Pulmonary artery endothelial cell (primary cell): ENCODE measurements at places on chromosomes 13 and 19. TPM values are rescaled to one million over a fixed set of nuclear protein-coding genes. Genes with fewer than 3 reads are reported as not detected.
A peak's percentile ranks its signal among the peaks of the same experiment; 100 is the strongest.

- no peak for DNase-seq
Measured at GRCh38 chr19:50568728-50569698, 778 bp upstream of the LRRC4B start.

- no peak for DNase-seq
Measured at GRCh38 chr13:27398360-27398759, 26.1 kb upstream of the GTF3A start.

DNA sequence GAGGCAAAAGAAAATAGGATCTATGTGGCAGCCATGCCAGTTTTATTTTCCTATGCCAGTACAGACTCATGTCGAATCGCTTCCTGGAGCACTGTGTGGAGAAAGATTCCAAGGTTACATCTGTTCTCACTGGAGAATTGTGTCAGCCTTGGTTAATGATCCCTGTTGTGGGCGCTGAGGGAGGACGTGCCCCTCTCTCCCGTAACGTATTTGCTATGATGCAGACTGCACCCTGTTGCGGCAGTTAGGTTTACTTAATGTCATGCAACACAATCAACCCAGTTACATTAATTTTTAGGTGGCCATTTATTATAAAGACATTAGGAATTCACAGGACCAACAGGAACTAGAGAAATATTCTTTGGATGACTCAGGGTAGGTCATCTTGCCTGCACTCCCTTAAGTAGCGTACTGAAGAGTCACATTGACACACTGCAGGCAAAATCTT is 892.9 kb downstream of the EFNB2 start:
- DNase-seq = no peak

DNA sequence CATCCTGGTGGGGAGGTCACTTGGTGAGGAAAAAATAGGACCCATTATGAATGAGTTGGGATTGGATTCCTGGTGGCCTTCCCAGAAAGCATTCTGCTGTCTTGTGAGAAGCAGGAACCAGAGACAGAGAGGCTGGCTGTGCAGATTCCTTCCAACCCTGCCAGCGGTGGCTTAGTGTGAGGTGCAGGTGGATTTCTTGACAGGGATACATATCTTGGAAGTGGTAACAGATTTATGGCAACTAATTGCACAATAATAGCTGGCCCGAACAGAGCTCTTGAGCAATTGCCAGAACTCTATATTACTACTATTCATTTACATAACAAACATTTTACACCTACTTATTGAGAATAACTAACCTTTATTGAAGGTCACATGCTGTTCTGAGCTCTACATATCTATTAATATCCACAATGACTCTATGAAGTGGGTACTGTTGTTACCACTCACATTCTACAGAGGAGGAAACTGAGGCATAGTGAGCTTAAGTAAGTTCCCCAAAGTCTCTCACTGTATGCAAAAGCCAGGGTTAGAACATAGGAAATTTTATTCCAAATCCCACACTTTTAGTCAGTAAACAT is 173.9 kb upstream of the SERP2 start:
- DNase-seq = no peak

DNA sequence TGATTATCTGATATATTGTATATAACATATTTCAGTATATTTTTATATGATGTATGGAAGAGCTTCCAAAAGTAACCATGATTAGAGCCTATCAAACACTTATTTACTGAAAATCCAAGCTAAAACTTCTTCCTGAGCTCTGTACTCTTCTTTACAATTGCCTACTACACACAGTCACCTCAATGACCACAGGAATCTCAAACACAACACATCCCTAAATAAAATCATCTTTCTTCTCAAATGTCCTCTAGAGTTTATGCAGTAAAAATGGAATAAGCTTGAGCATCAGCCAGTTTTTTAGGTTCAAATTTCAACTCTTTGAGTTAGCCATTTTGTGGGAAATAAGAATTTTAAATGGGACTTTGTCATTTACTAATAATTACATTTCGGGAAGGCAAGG is 102.6 kb upstream of the FNDC3A start:
- DNase-seq = no peak

DNA sequence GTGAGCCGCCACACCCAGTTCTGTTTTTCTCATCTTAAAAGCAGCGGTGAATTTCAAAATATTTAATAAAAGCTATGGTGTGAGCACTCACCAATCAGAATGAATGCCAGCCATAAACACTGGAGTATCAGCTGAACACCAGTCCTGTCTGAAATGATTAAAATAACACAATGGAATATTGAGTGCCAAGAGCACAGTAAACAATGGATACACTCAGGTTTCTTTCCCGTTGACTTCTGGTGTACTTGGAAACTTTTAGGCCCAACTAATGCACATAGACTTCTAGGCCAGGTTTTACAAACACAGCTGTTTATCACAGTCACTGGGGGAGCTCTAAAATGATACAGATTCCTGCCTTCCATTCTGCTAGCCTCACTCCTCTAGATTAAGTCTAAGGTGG is 68.3 kb downstream of the SLC6A16 start:
- DNase-seq = peak; percentile 32

- no peak for DNase-seq
Measured at GRCh38 chr13:67048821-67049150, 181.3 kb downstream of the PCDH9 start.

- DNase-seq = no peak
Measured at GRCh38 chr19:13281567-13282291, 131.5 kb downstream of the IER2 start.

GRCh38 chr19:958967-959855 is 24.9 kb upstream of the WDR18 start:
- DNase-seq = no peak

Gene KRTDAP
- not detected in 2 replicates for total RNA-seq

Gene JAK3
- total RNA-seq = 1.6 and 3.0 TPM in 2 replicates

Gene PLEKHJ1
- total RNA-seq = 55.3 and 63.0 TPM in 2 replicates

Gene SRRM5
- 0.04 TPM in 1 of 2 replicates, not detected in the other for total RNA-seq

Gene SPACA4
- not detected in 2 replicates for total RNA-seq

Gene ZNF470
- total RNA-seq = 3.6 and 5.3 TPM in 2 replicates
